ENCODE measurements at places on chromosomes 1 and 21. TPM values are rescaled to one million over a fixed set of nuclear protein-coding genes. Genes with fewer than 3 reads are reported as not detected.

- no peak for DNase-seq
Observed at GRCh38 chr1:240309769-240310168, 218.1 kb downstream of the FMN2 start.

The CRABP2 gene
- total RNA-seq: 1.6 TPM

DNA sequence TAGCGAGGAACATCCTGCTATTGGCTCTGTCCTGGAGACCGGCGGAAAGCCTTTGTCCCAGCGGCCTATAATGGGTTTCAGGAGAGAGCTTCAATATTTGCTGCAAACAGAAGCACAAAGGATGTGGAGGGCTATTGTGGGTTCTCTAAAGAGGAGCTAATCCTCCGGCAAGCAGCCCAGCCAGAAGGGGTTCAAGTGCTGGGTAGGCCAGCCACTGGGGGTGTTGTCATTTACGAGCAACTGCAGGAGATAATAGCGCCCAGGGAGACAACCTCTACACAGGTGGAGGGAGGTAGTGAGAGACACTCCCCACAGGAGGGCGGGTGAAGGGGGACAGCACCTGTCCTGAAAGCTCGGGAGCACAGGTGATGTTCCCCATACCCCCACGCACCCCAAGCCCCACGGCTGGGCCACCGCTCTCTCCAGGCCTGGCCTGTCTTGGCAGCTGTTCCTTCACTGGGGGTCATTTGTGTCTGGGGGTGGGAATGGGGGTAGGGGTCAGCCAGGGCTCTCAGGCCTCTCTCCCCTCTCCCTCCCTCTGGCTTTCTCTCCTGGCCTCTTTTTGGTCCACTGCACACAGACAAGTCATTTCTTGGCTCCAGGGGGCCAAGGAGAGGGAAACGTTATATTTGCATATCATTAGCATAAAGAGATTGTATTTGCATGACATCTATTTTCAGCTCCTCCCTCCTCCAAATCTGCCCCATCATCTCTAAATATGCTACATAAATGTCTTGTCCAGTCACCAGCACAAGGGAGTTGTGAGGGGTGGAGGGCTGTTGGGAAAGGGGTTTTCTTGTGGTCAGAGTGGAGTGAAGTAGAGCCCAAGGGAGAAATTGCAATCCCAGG, 22.0 kb upstream of the SLC26A9 start:
- no peak for DNase-seq

The PPIAL4G gene
- not detected for total RNA-seq

DNA sequence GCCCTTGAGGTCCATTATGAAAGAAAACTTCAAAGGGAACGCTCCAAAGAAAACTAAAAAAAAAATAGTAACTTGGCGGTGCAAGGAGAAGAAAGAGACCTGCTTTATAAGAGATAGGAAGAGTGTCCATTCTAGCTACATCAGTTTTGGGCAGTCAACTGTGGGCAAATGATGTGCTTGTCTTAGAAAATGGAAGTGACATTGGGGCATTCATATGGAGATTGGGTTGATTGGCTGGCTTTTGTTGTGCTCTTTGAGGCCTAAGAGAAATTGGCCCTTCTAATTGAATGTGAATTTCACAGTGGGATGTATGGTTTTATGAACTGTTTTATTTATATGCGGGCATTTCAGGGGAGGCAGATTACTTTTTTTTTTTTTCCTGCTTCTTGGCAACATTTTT, 13.2 kb downstream of the PPP1R12B start:
- DNase-seq: no peak

The CRNN gene
- total RNA-seq: not detected

The PROK1 gene
- total RNA-seq: not detected

DNA sequence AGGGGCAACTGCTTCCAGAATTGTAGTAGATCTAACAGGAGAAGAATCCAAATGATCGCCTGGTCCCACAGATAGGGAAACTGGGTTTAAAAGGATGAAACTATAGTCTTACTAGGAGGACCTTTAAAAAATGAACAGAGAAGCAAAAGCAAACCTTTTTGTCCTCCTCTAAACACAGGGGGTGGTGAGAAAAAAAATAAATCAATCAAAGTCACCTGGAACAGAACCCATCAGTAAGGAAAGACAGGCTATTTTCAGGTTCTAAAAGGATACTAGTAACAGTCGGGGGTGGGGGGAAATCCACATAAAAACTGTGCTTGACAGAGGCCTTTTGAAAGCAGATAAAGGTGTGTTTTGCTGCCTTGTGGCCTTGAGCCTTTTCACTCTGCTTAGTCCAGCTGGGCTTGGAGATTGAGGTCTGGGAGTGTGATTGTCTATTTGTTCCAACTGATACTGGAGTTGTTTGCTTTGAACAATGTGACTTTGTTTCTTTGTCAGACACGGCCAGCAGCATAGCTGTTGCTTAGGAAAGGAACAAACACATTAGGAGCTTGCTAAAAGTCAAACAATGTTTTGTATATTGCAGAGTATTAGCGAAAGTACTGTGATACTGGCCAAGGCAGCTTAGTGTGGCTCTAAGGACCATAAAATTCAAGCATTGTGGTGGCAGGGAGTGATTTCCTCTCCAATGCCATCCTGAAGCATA, 141.1 kb upstream of the IRF2BP2 start:
- DNase-seq: peak; percentile 40

All from K562 (cell line).